ENCODE measurements at places on chromosomes 2 and 18.

- DNase-seq: no peak
Observed at GRCh38 chr2:185658750-185659149, 79.9 kb upstream of the FSIP2 start.

GRCh38 chr18:3283908-3284307 is 22.0 kb downstream of the MYL12B start:
- no peak for DNase-seq

DNA sequence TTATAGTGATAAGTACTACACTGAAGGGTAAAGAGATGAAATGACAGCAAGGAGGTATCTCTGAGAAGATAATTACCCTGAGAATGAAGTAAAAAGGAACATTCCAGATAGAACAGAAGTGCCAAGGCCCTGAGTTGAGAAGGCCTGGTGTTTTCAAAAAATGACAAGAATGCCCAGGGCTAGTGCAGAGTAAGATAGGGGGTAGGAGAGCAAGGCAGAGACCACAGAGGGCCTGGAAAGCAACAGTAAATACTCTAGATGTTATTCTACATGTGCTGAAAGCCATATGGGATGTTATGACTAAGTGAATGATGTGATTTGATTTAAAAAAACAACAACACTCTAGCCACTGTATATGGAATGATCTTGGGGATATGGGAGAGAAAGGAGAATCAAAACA is 52.3 kb downstream of the BAZ2B start:
- DNase-seq: no peak

GRCh38 chr2:190903693-190904450 is 23.3 kb downstream of the GLS start:
- DNase-seq: no peak
